ENCODE measurements at places on chromosomes 11 and 22.

DNA sequence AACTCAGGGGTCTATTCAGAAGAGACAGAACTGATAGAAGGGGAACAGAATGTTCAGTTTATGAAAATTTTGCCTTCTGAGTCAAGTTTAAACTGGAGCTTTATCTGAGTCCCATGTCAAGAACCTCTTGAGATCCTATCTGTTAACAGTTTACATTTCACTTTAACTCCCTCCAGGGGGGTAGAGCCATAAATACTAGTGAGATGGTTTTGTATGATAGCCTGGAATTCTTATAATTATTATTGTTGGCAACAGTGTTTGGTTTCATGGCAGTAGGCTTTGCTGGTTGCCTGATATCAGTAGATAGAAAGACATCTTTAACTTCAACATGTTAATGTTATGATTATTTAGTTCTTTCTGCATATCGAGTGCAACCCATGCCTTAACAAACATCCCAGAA, 498.5 kb downstream of the INSC start:
- no peak for DNase-seq

- no peak for DNase-seq
These were observed 322.2 kb downstream of the LUZP2 start for GRCh38 chr11:24819006-24819405.

DNA sequence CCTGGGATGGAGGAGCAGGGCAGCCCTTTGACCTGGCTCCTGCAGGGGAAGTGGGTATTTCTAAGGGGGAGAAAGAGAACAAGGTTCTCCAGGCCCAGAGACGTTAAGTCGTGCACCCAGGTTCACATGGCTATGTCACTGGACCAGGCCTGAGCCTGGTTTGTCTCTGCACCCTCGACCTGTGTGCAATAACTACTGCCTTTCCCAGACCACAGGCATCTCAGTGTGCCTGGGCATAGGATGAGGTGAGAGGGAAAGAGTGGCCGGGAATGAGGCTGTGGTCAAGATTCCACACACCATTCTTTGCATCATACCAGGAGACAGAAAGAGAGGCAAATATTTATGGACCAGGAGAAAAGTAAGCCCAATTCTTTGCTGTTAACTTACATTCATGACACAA, 66.8 kb downstream of the PRR5L start:
- DNase-seq, result peak; percentile 88

- no peak for DNase-seq
These were observed 2.8 kb downstream of the SESN3 start for GRCh38 chr11:95228081-95228749.

DNA sequence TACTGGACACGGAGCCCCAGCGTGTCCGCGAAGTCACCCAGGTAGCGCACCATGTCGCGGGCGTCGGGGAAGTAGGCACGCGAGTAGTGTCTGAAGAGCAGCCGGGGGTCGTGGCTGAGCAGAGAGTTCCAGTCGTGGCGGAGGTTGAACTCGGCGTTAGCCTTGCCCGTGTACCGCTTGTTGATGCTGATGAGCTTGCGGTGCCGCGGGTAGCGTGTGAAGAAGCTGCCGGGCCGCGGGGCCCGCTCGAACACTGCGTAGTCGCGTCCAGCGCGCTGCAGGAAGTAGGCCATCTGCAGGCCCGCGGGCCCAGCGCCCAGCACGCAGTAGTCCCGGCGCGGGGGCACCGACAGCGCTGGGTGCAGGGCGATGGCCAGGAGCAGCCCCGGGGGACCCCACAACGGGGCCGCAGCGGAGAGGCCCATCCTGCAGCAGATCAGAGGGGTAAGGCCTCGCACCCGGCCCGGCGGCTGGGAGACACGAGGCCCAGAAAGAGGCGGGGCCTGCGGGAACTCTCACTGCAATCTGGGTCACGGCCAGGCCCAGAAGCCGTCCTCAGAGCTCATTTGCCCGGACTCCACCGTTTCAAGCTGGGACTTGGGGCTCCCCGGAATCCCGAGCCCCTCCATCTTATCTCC, 723 bp downstream of the FOXRED2 start:
- no peak for DNase-seq

DNA sequence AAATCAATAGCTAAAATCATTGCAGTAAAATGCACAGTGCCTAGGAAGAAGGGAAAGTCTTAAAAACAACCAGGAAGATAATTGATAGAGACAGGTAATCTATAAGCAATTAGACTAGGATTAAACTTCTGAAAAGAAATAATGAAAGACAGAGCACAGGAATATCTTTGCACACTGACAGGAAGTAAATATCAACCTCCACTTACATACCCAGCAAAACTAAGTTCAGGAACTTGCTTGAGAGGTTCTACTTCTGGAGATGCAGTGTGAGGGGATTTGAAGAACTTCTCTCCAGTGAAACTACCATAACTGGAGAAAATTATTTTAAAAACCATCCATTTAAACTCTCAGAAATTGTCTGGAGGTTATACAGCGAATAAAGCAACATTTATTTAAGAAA, 104.1 kb downstream of the EHF start:
- DNase-seq, result no peak

DNA sequence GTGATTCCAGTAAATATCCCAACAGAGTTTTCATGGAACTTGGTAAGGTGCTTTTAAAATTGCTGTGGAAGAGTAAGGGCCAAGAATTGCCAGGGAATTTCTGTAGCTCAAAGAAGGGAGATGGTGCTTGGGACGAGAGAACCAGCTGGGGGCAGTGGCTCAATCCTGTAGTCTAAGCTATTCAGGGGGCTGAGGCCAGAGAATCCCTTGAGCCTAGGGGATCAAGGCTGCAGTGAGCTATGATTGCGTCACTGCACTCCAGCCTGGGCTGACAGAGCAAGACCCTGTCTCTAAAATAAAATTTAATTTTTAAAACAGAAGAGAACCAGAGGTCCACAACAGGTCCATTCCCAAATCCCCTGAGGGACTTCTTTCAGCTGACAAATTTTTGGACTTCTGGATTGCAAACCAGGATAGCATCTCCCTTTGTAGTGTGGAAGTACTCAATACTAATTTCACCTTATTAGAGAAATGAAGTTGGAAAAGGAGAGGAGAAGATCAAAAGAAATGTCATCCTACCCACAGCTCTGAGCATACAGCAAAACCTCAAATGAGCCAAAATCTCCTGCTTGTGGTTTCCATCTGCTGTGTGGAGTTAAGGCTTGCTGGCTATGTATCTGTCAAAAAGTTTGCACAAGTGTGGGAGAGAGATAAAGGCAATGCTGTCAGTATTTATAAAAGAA, 59.2 kb upstream of the CLPB start:
- no peak for DNase-seq

DNA sequence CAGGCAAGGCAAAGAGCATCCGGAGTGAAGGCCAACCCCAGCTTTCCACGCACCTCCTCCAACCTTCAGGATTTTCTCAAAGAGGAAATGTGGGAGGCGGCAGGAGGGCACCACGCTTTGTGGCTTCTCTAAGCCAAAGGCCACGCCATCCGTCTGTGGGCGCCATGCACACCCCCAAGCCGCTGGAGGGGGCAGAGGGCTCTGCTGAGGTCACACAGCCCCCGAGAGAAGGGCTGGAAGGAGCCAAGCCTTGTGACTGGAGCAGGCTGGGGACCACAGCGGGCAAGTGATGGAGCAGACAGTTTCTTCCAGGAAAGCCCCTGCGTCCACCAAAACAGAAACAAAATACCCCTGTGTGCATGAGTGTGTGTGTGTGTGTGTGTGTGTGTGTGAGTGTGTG, 527.4 kb downstream of the BRD1 start:
- DNase-seq, result no peak

DNA sequence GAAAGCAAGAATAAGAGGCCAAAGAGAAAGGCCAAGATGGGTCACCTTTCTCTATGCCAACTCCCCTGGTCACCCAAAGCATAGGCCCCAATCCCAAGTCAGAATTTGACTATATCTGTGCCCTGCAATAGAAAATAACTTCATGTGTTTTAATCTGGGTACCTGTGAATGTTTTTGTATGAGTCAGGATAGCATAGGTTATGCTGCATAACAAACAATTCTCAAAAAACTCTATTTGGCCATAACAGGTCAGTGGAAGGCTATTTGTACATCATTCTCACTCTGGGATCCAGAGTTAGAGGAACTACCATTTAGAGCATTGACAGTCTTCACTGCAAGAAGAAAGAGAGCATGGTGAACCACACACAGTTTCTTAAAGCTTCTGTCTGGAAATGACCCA, 167.3 kb downstream of the DBX1 start:
- DNase-seq, result no peak

DNA sequence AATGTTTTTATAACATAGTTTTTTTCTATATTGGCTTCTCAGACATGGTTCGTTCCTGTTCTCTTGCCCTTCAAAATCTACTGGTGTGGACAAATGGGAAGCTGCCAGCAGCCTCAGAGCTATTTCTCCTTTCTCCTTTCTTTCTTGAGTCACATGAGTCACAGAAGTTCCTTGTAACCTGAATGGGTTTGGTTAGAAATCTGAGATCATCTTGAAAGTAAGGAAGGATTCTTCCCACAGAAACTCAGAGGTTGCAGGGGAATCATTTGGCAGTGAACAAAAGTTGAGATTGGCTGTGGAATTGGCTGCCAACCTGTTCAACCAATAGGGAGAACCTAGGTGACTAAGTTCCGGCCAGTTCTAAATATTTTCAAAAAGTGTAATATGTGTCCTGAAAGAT, 12.5 kb downstream of the PLET1 start:
- DNase-seq, result peak; percentile 34

DNA sequence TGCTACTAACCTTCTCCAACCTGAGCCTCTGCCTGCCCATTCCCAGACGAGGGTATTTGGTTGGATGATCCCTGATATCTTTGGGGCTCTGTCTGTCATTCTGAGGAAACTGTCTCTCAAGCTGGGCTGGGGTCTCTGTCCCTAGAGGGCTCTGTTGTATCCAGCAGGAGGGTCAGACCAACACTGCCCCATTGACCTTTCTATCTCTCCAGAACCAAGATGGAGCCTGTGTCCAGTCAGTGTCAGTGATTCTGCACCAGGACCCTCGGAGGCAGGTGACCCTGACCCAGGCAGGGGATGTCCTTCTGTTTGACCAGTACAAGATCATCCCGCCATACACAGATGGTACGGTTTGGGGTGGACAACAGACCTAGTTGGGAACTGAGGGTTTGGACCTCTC, 21.9 kb downstream of the OTOG start:
- DNase-seq, result no peak

DNA sequence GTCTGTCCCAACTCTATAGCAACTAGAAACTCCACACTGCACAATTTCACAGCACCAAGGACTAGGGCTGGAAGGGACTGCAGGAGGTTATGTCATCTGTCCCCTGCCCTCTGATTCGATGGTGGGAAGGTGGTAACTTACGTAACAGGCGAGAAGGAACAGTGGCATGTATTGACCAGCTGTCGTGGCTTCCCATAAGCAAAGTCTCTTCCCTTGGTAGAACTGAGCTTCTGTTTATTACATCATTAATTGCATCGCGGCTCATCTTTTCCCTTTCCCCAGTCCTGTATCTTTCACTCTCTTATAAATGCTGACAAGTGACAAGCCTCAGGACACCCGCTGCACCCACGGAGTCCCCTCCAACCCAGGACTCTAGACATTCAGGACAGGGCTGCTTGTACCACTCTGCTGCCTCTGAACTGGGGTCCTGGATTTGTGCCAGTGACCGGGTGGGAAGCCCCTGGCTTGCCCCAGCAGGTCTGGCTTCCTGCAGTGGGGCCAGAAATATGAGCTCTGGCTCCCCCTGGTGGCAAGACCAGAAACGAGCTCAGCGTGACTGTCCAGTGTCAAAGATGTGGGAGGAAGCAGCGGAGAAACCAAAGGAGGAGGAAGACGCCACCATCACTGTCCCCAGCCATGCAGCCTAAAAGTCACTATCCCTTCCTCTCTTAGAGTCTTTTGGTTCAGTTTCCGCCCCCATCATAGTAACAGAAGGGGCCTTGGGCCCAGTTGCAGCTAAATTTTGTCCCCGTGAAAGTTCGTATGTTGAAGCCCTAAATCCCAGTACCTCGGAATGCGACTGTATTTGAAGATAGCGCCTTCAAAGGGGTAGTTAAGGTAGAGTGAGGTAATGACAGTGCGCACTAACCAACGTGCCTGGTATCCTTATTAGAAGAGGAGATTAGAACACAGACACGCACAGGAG, 84.5 kb downstream of the ISX start:
- DNase-seq, result peak; percentile 26

DNA sequence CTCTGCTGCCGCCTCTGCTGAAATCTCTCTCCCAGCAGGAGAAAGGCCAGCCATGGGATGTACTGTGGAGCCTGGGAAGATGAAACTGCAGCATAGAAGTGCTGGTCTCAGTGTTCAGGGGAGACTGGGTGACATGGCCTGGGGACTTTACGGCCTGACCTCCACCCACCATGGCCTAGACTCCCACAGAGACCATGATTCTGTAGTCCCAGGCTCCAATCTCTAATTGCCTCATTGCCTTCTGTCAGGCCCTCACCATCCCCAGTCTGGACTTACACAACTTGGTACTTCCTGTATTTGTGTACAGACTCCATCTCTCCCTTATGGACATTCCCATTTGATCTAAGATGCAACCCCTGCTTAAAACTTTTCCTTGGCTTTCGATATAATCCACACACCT, 43.1 kb downstream of the TRAF6 start:
- no peak for DNase-seq

DNA sequence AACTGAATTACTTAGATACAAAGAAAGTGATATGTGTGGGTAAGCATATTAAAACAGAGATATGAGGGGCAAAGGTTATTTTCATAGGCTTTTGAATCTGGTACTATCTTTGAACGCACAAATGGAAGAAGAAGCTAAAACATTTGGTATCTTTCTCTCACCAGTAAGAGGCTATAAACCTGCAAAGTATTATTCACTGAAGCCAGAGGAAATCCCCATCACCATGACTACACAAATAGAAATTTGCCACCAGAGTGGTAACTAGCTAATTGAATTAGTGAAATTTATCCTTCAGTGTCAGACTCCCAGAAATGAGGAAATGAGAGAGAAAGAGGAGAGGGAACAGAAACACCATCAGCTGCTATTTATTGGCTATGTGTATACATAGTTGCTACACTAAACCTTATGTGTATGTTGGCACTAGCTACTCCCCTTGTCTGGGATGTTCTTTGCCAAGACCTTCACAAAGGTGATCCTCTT, 503.4 kb downstream of the DLG2 start:
- no peak for DNase-seq

GRCh38 chr11:126607776-126608541, 252.5 kb downstream of the ST3GAL4 start:
- no peak for DNase-seq

GRCh38 chr11:130551388-130551787, 102.9 kb downstream of the ADAMTS15 start:
- no peak for DNase-seq

All from AG10803 (cell line).